ENCODE measurements at places on chromosomes 11 and 22.
A peak's percentile ranks its signal among the peaks of the same experiment; 100 is the strongest.

GRCh38 chr11:4071325-4071724 is 23.3 kb upstream of the RRM1 start:
- DNase-seq: no peak

GRCh38 chr11:122100756-122101080 is 15.3 kb downstream of the BLID start:
- DNase-seq: no peak

- DNase-seq: peak; percentile 50
These were observed 55.3 kb upstream of the ALKBH3 start for GRCh38 chr11:43825217-43825816.

GRCh38 chr11:65390996-65391395 is 4.6 kb downstream of the FRMD8 start:
- no peak for DNase-seq

- DNase-seq: no peak
These were observed 552.8 kb upstream of the CADM1 start for GRCh38 chr11:116057000-116057399.

All from D341Med (cell line).